Activated CD8-positive, alpha-beta memory T cell treated with anti-CD3 and anti-CD28 coated beads, Interleukin-2, amount 10 ng/mL, durations not matched to agents 7 days and 5 days (primary cell): ENCODE measurements at places on chromosomes 2 and 18.

DNA sequence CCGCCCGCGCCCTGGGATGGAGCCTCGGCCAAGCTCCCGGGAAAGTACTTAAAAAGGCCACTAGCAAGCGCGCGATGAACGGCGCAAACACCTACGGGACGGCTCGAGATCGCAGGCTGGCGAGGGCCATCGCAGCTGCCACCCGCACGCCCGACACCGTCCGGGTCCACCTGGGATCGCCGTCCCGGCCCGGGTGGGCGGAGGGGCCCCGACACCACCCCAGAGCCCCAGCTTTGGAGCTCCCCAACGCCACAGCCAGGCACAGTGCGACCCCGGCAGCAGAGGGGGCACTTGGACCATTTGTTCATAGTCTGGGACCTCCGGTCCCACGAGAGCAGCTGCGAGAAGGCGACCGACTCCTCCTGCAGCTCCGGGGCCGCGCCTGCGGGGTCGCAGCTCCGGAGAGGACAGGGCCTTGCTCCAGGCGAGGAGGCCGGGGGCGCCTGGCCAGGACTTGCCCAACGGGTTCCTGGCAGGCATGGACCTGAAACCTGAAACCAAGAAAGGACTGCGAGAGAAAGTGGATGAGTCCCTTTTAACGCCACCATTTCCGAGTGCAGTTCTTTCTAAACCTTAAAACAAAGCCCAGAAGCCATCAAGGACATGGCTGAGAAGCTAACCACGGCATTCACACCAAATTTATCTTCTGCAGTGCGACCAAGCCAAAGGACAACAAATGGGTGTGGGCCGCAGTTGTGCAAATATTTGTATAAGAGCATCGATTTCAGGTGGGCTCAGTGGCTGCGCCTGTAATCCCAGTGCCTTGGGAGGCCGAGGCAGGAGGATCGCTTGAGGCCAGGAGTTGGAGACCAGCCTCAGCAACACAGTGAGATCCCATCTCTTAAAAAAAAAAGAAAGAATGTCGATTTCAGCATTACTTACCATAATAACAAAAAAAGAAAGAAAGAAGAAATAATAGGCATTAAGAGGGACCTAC, 54.0 kb upstream of the IMP4 start:
- DNase-seq = no peak
- H3K4me3 ChIP-seq = no peak overlapping the region

DNA sequence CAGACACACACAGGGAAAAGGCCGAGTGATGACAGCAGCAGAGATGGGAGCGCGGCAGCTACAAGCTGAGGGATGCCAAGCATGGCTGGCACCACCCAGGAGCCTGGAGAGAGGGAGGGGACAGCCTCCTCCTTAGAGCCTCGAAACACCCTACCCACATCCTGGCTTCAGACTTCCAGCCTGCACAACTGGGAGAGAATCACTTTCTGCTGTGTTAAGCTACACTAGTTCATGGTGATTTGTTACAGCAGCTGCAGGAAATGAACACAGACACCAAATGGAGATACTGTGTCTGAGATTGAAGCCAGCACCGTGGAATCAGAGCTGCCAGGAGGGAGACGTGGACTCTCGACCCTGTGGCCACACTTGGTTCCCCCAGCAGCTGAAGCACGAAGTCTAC, 27.5 kb upstream of the FOSL2 start:
- no peak overlapping the region for H3K4me3 ChIP-seq
- no peaks in the 10 kb centered on the region for H3K27me3 ChIP-seq
- H3K4me1 ChIP-seq = peaks cover 68% of the 10 kb centered on the region
- no peaks in the 10 kb centered on the region for H3K36me3 ChIP-seq
- H3K27ac ChIP-seq = peak overlapping the region; percentile 3
- no peak for DNase-seq

DNA sequence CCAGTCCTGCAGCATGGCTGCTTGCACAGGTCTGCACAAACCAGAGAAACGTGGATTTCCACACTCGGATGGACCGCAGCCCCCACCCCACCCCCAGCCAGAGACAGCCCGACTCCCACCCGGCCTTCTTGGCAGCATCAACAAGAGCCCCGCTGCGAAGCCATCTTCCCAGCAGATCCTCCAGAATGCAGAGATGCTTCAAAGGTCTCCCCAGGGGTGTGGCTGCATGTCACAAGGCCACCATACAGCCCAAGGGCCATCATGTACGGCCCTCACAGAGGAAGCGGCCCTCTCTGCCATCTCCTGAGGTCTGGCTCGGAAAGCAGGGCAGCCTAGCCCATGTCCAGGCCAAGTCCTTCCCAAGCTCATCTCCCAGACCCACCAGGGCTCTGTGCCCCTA, 11.5 kb downstream of the DNMT3A start:
- peaks cover 28% of the 10 kb centered on the region for H3K4me1 ChIP-seq
- no peak overlapping the region for H3K27ac ChIP-seq
- H3K4me3 ChIP-seq = no peak overlapping the region

DNA sequence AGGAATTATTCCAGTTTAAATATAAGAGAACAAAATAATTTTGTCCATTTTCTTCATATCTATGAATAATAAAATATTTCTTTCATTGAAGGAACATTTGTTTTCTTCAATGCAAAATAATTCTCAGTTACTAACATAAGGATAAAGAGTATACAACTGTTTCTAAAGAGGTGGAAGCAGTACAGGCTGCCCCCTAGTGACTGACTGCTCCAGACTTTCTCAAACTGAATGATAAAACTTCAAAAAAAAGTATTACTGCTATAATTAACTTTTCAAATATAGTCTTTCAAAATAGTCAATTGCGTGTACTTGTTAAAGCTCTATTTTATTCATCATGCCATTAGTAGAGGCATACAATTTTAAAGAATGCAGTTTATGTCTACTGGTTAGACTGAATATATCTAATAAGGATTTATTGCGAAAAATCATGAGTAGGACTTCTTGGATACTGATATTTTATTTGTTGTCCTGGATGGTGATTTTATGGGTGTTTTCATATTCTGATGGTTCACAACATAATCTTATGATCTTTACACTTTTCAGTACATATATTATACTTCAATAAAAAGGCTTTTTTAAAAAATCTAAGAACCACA, 100.1 kb downstream of the WDPCP start:
- H3K27me3 ChIP-seq = no peaks in the 10 kb centered on the region
- no peaks in the 10 kb centered on the region for H3K36me3 ChIP-seq
- H3K27ac ChIP-seq = no peak overlapping the region
- H3K4me3 ChIP-seq = no peak overlapping the region

GRCh38 chr2:28750316-28751251, 1.0 kb upstream of the PPP1CB start:
- H3K27ac ChIP-seq = peak overlapping the region; percentile 97
- H3K4me1 ChIP-seq = peaks cover 50% of the 10 kb centered on the region
- peaks cover 10% of the 10 kb centered on the region for H3K36me3 ChIP-seq
- DNase-seq = peak; percentile 66

- H3K4me3 ChIP-seq = no peak overlapping the region
- DNase-seq = no peak
- H3K27me3 ChIP-seq = no peaks in the 10 kb centered on the region
- no peak overlapping the region for H3K27ac ChIP-seq
Observed at GRCh38 chr2:127695491-127696472, 5.5 kb upstream of the SFT2D3 start.

DNA sequence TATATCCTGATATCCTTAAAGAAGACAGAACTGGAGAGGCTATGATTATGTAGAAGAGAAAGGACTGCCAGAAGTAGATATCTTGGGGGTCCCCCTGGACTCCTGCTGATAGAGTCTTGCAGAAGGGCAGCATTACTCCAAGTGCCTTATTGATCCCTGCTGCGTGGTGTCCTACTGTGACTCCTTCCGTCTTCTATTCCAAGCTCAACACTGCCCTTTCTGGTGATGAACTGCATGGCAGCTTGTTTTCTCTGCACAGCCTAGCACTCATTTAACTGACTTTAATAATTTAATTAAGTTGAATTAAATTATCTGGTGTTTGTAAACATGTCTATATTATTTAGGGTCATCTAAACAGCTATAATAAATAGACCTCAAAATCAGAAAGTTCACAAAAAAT, 194.1 kb upstream of the DSEL start:
- H3K27ac ChIP-seq = no peak overlapping the region
- no peaks in the 10 kb centered on the region for H3K27me3 ChIP-seq
- H3K4me1 ChIP-seq = no peaks in the 10 kb centered on the region
- H3K36me3 ChIP-seq = no peaks in the 10 kb centered on the region
